ENCODE measurements at places on chromosomes 2 and 18. TPM values are rescaled to one million over a fixed set of nuclear protein-coding genes. Genes with fewer than 3 reads are reported as not detected.

ATF2 gene
- 148 TPM for total RNA-seq

CNRIP1 gene
- total RNA-seq = 100 TPM

TNS1 gene
- total RNA-seq = 10.3 TPM

TM4SF20 gene
- not detected for total RNA-seq

SKOR2 gene
- not detected for total RNA-seq

ATP6V1C2 gene
- total RNA-seq = 2.8 TPM

MARCHF7 gene
- total RNA-seq = 165 TPM

ZSWIM2 gene
- total RNA-seq = 0.63 TPM

ADAM23 gene
- total RNA-seq = 37.2 TPM

STARD6 gene
- not detected for total RNA-seq

KATNAL2 gene
- total RNA-seq = 3.1 TPM

GATA6 gene
- not detected for total RNA-seq

MPPE1 gene
- total RNA-seq = 31.9 TPM

ALK gene
- total RNA-seq = 2.5 TPM

MC4R gene
- 1.3 TPM for total RNA-seq

MYL12A gene
- 39.1 TPM for total RNA-seq

DSG3 gene
- not detected for total RNA-seq

TRIM54 gene
- total RNA-seq = not detected

SP3 gene
- 204 TPM for total RNA-seq

TUBA3E gene
- not detected for total RNA-seq

MRPL44 gene
- total RNA-seq = 43.8 TPM

Measured in parietal lobe (tissue), 2 donors.